ENCODE measurements at places on chromosomes 13 and 19. TPM values are rescaled to one million over a fixed set of nuclear protein-coding genes. Genes with fewer than 3 reads are reported as not detected.
A peak's percentile ranks its signal among the peaks of the same experiment; 100 is the strongest.

The ZNF284 gene
- total RNA-seq, result 3.2 TPM

DNA sequence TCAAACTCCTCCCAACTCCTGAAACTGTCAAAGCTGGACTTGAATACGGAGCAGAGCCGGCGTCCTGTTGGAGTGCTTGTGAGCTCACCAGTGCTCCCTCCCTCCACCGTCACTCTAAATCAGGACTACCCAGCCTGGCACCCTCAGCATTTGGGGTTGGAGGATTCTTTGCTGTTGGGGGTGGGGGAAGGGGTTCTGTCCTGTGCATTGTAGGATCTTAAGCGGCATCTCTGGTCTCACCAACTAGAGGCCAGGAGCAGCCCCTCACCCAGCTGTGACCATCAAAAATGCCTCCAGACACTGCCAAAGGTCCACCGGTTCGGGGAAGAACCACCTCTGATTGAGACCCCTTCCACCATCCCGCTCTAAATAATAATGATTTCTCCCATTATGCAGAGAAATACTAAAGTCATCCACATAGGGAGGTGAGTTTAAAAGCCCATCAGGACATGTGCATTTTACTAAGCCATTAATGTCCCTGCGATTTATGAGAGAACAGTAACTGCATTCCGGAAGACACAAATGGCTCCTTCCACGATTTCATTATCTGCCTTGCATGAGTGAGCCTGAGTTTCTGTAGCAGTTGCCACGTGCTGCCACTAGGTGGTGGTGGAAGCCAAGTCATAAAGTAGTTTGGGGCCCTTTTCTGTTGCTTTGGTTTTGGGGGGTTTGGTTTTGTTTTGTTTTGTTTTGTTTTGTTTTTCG lies 16.1 kb upstream of the USP29 start:
- no peak overlapping the region for H3K27ac ChIP-seq
- H3K36me3 ChIP-seq, result no peaks in the 10 kb centered on the region
- no peak overlapping the region for H3K4me3 ChIP-seq
- H3K27me3 ChIP-seq, result peaks cover 23% of the 10 kb centered on the region

GRCh38 chr19:39515551-39516191 lies 732 bp downstream of the SELENOV start:
- peaks cover 81% of the 10 kb centered on the region for H3K27me3 ChIP-seq
- no peak overlapping the region for H3K27ac ChIP-seq
- H3K36me3 ChIP-seq, result no peaks in the 10 kb centered on the region
- no peak for DNase-seq

- H3K4me3 ChIP-seq, result peak overlapping the region; percentile 45
- H3K4me1 ChIP-seq, result peaks cover 40% of the 10 kb centered on the region
- H3K36me3 ChIP-seq, result no peaks in the 10 kb centered on the region
- H3K27me3 ChIP-seq, result no peaks in the 10 kb centered on the region
- peak overlapping the region; percentile 91 for H3K27ac ChIP-seq
These were observed 30.7 kb downstream of the NFIX start for GRCh38 chr19:13025819-13026456.

GRCh38 chr13:104382951-104383350 lies 1316.7 kb upstream of the SLC10A2 start:
- H3K27me3 ChIP-seq, result no peaks in the 10 kb centered on the region
- no peak for DNase-seq

The C19orf85 gene
- not detected for total RNA-seq

The ZNF296 gene
- total RNA-seq, result 5.8 TPM

GRCh38 chr13:96053003-96053703 lies at the start of gene UGGT2:
UGGT2 (minus strand) TSS chr13:96053401; CDS start chr13:96053312, 89 bp downstream.
- no peaks in the 10 kb centered on the region for H3K36me3 ChIP-seq
- DNase-seq, result peak; percentile 97
- peaks cover 7% of the 10 kb centered on the region for H3K4me1 ChIP-seq
- H3K4me3 ChIP-seq, result peak within 1 kb of the TSS; percentile 99

- no peak for DNase-seq
- peaks cover 3% of the 10 kb centered on the region for H3K27me3 ChIP-seq
- H3K4me3 ChIP-seq, result no peak overlapping the region
- no peak overlapping the region for H3K27ac ChIP-seq
These were observed 2.9 kb upstream of the F7 start for GRCh38 chr13:113102727-113103126.

The NAA16 gene
- total RNA-seq, result 9.1 TPM

The PLPPR3 gene
- total RNA-seq, result not detected

The SSC5D gene
- 41.2 TPM for total RNA-seq

DNA sequence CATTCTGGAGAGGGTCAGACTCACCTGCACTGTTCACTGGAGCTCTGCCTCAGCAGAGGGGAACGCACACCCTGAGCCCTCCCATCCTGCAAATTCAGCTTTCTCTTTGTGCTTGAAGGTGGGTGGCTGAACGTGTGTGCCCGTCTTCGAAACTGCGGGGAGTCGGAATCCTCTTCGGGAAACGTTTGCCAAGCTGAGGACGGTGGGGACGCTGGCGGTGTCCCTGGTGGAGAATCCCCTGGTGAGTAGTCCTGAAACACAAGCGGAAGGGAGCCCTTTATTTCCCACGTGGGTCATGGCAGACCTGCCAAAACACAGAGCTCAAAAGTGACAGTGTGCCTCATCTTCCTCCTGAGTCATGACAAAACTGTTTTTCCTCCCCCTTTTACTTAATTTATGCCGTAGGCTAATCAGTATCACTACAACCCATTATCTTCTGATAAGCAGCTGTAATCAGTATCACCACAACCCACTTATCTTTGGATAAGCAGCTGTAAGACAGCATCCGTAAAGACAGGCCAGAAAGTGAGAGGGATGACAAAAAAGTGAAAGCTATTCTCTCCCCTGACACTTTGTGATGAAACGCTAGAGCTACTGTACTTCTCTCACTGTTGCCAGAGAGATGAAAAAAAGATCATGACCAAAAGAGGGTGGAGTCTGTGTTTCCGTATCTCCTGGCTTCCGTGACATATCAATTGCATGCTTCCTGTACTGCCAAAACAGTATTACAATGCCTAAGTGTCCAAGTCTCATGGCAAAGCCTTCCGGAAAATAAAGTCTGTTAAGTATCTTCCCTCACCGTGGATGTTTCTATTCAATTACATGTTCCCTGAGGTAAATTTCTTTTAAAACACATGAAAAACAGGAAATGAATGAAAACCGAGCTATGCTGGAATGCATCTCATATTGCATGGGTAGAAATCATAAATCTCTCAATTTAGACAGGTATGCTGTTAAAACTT lies 155.5 kb downstream of the TBC1D4 start:
- no peaks in the 10 kb centered on the region for H3K4me1 ChIP-seq
- no peaks in the 10 kb centered on the region for H3K27me3 ChIP-seq
- H3K4me3 ChIP-seq, result no peak overlapping the region
- peaks cover 5% of the 10 kb centered on the region for H3K36me3 ChIP-seq
- peak overlapping the region; percentile 54 for H3K27ac ChIP-seq
- no peak for DNase-seq

GRCh38 chr13:99258210-99258860 lies at the start of gene GPR18:
GPR18 (minus strand) TSS chr13:99258379; CDS start chr13:99255872, 2,507 bp downstream.
- peaks cover 4% of the 10 kb centered on the region for H3K4me1 ChIP-seq
- peak within 1 kb of the TSS; percentile 32 for H3K27ac ChIP-seq
- peak within 1 kb of the TSS; percentile 16 for H3K4me3 ChIP-seq

DNA sequence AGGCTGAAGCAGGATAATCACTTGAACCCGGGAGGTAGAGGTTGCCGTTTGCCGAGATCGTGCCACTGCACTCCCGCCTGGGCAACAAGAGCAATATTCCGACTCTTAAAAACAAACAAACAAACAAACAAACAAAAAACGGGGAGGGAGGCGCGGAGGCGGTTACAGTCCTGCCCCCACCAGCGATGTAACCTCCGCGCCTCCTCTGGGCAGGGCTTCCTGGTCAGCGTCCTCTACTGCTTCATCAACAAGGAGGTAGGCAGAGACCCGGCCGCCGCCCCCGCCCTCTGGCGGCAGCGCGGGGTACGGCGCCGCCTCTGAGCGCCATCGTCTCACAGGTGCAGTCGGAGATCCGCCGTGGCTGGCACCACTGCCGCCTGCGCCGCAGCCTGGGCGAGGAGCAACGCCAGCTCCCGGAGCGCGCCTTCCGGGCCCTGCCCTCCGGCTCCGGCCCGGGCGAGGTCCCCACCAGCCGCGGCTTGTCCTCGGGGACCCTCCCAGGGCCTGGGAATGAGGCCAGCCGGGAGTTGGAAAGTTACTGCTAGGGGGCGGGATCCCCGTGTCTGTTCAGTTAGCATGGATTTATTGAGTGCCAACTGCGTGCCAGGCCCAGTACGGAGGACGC lies 10.2 kb downstream of the SNRPD2 start:
- H3K4me1 ChIP-seq, result peaks cover 9% of the 10 kb centered on the region
- peaks cover 12% of the 10 kb centered on the region for H3K36me3 ChIP-seq
- H3K27ac ChIP-seq, result peak overlapping the region; percentile 79
- peaks cover 31% of the 10 kb centered on the region for H3K27me3 ChIP-seq

GRCh38 chr19:29539131-29539530 lies 13.3 kb downstream of the VSTM2B start:
- H3K27me3 ChIP-seq, result peaks cover 4% of the 10 kb centered on the region
- no peaks in the 10 kb centered on the region for H3K36me3 ChIP-seq
- DNase-seq, result no peak
- H3K4me3 ChIP-seq, result no peak overlapping the region
- no peaks in the 10 kb centered on the region for H3K4me1 ChIP-seq

The DPF1 gene
- not detected for total RNA-seq

The UHRF1 gene
- 2.9 TPM for total RNA-seq

DNA sequence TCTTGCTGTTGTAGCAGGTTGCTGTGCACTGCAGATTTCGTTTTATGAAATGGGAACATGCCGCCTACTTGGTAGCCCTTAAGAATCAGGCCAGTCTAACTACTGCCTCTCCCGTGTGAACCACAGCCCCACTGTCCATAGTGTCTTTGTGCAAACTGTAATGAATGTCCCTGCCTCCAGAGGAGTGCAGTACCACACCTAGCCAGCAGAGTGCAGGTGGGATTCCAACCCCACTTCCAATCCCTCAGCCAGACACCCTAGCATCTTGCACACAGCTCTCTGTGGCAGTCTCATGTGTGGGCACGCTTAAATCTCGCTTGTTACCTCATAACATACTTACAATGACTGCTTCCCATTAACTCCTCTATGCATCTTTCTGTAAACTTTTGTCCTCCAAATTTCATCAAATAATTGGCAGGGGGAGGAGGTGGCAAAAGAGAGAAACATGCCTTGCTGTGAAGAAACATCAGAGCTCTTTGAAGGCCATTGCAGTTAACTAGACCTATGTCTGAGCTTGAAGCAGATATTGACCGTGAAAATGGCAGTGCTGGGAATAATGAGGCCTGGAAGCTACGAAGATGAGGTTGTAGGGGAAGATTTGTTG lies 47.2 kb downstream of the ZAR1L start:
- H3K27ac ChIP-seq, result no peak overlapping the region
- H3K4me3 ChIP-seq, result no peak overlapping the region
- peak; percentile 61 for DNase-seq
- no peaks in the 10 kb centered on the region for H3K27me3 ChIP-seq

GRCh38 chr13:28325022-28325421 lies 169.9 kb downstream of the FLT1 start:
- H3K4me1 ChIP-seq, result no peaks in the 10 kb centered on the region
- no peak overlapping the region for H3K4me3 ChIP-seq
- no peak overlapping the region for H3K27ac ChIP-seq
- no peaks in the 10 kb centered on the region for H3K36me3 ChIP-seq
- no peaks in the 10 kb centered on the region for H3K27me3 ChIP-seq
